Ovary (tissue), 10 donors: ENCODE measurements at places on chromosomes 16 and 17. TPM values are rescaled to one million over a fixed set of nuclear protein-coding genes. Genes with fewer than 3 reads are reported as not detected.

GRCh38 chr16:12535535-12536411 lies 267.9 kb downstream of the CPPED1 start:
- DNase-seq: no peak

- DNase-seq: no peak
These were observed 29.1 kb downstream of the CDH13 start for GRCh38 chr16:82655720-82656490.

DNA sequence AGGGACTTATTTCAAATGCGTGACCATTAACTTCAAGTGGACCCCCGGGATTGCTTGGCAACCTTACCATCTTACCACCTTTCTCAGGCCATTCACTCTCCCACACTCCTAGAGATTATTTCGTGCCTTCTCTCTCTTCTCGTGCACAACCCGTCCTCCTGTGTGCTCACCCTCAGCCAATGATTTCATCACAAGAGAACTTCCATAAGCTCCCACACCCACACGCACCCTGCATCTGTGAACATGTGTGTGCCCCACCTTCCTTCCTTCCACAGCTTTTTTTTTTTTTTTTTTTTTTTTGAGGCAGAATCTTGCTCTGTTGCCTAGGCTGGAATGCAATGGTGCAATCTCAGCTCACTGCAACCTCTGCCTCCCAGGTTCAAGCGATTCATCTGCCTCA lies 27.4 kb upstream of the CDH3 start:
- DNase-seq: no peak

DNA sequence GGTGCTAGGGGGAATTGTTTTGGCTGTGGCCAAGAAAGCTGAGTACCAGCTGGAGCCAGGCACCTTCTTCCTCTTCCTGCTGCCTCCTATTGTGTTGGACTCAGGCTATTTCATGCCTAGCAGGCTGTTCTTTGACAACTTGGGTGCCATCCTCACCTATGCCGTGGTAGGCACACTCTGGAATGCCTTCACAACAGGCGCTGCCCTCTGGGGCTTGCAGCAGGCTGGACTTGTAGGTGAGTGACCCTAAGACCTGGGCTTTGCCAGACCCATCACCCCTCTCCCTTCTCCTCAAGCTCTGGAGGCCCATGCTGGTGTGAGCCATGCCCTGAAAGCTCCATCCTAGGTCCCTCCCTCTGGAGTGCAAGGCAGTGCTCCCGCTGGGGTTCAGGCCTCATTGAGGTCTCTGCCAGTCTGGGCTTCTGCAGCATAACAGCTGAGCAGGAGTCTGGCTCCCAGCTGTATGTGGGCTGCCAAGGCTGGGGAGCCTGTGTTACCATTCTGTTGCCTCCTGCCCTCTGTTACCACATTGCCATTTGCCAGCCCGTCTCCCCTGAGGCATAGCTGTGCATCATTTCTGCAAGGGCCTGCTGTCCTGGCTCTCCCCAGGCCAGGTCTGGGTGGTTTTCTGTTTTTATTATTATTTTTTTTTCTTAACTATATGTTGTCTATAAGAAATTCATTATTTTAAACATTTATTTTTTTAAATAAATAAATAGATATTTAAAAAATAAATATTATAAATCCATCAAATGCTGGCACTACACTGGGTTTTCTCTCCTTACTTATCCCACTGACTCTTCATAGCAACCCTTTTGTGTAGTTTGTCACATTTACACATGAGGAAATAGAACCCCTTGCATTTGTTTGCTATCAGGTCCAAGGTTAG lies 4.1 kb downstream of the SLC9A5 start:
- peak; percentile 11 for DNase-seq

- DNase-seq: no peak
These were observed 44.9 kb downstream of the TTC19 start for GRCh38 chr17:16044487-16044886.

DNA sequence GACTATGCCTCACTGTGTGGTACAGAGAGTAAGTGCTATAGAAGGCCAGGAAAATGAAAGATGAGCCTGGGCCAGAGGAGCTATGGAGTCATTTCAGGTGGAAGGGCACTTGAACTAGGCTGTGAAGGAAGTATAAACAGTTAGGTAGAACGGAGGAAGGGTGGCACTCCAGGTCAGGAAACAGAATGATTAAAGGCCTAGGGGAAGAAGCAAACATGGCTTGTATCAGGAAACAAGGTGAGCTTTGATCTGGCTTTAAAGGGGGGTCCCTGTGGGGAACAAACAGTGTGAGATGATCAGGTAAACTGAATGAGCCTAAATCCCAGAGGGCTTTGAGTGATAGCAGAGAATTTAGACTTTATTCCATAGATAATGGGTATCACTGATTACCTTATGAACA lies 16.9 kb downstream of the MAP3K3 start:
- no peak for DNase-seq

- DNase-seq: no peak
These were observed 424.8 kb downstream of the HS3ST3B1 start for GRCh38 chr17:14725729-14726128.

DNA sequence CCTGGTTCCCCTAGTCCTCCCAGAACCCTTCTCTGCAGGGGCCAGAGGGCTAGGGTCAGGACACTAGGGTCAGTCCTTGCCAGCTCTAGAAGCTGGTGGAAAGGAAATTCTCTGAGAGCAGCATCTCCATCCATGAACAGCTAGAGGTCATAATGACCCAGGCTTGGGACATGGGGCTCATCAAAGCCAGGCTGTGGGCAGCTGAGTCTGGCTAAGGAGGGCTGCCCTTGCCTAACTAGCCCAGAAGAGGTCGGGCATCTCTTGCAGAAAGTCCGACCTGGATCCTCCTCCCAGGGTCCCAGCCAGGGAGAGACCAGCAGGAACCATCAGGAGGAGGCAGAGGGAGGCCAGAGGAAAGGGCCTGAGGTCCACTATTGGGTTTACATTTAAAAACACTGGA lies 4.3 kb downstream of the MPO start:
- DNase-seq: no peak

DNA sequence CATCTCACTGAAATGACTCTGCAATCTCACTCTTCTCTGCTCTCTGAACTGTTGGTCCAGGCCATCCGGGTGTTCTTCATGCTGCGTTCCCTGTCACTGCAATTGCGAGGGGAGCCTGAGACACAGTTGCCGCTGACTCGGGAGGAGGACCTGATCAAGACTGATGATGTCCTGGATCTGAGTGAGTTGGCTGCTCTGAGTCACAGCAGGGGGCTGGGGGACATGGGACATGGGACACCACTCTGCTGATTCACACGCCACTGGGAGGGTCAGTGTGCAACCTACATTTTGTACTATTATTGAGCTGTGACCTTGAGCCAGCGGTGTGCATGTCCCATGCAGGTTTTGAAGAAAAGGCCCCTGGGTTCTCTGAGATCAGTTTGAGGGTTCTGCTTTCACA lies 116.5 kb downstream of the CLEC16A start:
- no peak for DNase-seq

- no peak for DNase-seq
These were observed 484.0 kb upstream of the ERCC4 start for GRCh38 chr16:13435873-13436474.

DNA sequence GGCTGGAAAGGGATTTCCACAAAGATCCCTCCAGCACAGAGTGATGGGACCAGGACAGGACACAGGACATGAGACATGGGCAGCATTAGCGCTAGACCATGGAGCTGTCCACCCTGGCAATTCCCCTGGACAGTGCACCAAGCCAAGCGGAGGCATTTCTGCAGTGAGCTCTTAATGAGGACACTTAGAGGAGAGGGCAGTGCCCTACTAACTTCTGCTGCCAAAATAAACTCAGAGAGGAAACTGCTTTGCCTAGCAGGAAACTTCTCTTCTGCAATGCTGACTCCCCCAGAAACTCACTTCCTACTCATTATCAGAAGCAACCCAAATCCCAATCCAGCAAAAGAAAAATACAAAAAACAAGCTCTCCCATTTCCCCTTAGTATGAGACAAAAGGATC lies 119.2 kb downstream of the HS3ST2 start:
- DNase-seq: no peak

The SLC12A3 gene
- not detected for total RNA-seq

The TNP2 gene
- not detected for total RNA-seq

The HOXB7 gene
- total RNA-seq: 0.23 TPM

The CD300LG gene
- total RNA-seq: 0.13 TPM

The KRTAP17-1 gene
- not detected for total RNA-seq

The CCL2 gene
- 10.2 TPM for total RNA-seq

The MT1M gene
- 10.6 TPM for total RNA-seq

The BLTP2 gene
- 148 TPM for total RNA-seq
